ENCODE measurements at places on chromosomes 6 and 20.

GRCh38 chr6:132286298-132287019, 114.8 kb downstream of the MOXD1 start:
- DNase-seq, result no peak

DNA sequence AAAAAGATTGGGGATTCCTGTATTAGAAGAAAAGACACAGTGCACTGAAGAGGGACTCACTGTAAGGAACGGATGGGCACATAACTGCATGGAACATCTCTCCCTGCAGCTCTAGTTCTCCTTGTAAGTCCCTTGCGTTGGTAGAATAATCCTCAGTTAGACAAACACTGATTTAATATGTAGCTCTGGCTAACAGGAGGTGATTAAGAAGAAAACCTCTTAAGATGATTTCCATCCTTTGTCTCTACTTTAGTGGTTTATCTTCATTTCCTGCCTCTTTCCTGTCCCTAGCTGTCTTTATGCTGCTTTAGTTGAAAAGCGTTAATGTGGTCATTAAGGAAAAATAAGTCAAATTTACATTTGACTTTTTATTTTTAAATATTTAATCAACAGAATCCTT, 86.6 kb downstream of the SLC16A10 start:
- no peak for DNase-seq

DNA sequence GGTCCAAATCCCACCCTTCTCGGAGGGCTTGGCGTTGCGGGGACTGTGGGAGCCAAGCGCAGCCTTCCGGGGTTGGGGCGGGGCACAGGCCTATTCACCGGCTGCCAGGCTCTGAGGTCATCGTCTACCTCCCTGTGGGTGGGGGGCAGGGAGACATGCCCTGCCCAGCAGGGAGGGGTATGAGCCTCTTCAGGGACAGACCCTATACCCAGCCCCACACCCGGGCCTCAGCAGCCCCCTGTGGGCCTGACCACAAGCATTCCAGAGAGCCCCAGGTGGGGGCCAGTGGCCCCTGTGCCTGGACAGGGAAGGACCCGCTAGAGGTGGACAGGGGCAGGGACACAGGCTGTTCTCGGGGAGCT, 11.6 kb downstream of the LAMA5 start:
- DNase-seq, result no peak

DNA sequence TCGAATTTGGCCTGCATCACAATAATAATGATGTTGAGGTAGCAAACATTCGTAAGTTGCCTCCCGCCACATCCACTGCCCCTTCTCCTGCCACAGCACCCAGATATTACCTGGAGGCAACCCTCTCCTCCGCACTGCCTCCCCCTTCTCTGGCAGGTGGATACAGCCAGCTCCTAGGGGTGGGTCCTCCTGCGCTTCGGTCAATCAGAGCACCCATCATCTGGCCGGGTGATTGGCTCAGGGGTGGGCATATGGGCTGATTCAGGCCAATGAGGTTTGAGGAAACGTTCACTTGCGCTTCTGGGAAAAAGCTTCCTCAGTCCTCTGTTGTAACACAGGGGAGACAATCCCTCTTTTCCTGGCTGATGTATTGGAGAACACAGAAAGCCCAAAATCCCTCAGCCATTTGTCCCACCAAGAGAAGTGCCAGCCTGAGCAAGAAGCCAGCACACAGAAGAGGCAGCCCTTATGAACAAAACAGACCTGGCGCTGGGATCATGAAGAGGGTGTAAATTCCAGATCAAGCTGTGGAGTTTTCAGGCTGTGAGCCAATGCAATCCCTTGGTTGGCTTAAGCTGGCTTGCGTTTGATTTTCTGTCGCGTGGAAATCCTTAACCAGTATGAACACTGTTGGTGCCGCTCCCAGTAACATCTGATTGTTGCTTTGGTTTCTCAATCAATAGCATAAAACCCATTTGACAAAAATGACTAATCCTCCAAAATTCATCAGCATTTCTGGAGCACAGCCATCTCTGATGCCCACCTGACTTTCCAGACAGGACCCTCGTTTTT, 82.2 kb downstream of the PRDM1 start:
- DNase-seq, result no peak

GRCh38 chr6:37456816-37457560, 24.0 kb downstream of the CMTR1 start:
- DNase-seq, result peak; percentile 50

- no peak for DNase-seq
Observed at GRCh38 chr6:5665173-5665572, 341.6 kb downstream of the NRN1 start.

GRCh38 chr6:87830907-87831306, 128.9 kb upstream of the AKIRIN2 start:
- no peak for DNase-seq

- no peak for DNase-seq
Observed at GRCh38 chr20:38863024-38863851, 57.7 kb downstream of the PPP1R16B start.

- DNase-seq, result peak; percentile 36
Observed at GRCh38 chr6:134550604-134551003, 232.7 kb upstream of the SGK1 start.

GRCh38 chr6:6771964-6772363, 183.4 kb downstream of the LY86 start:
- no peak for DNase-seq

DNA sequence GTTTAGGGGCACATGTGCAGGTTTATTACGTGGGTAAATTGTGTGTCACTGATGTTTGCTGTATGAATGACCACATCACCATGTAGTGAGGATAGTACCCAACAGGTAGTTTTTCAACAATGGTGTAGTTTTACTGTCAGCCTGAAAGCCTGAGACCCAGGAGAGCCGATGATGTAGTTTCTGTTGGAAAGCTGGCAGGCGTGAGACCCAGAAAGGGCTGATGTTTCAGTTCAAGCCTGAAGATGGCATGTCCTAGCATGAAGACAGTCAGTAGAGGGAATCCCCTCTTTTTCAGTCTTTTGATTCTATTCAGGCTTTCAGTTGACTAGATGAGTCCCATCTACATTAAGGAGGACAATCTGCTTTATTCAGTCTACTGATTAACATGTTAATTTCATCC, 96.7 kb downstream of the KLHL32 start:
- DNase-seq, result no peak

DNA sequence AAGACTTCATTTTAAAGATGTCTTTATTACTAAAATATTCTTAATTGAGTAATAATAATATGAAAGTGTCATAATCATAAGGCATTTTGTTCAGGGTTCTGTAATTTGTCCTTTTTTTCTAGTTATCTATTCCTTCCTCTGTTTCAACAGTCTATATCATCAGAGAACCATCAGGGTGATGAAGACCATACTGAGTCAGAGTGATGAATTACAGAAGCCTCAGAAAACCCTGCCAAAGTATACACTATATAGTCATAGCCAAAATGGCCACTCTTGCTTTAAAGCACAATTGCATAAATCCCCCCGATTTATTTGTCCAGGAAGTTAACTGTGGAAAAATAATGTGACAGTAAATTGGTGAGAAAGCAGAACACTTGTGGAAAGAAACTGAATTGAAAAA, 735.0 kb downstream of the EPHA7 start:
- DNase-seq, result no peak

DNA sequence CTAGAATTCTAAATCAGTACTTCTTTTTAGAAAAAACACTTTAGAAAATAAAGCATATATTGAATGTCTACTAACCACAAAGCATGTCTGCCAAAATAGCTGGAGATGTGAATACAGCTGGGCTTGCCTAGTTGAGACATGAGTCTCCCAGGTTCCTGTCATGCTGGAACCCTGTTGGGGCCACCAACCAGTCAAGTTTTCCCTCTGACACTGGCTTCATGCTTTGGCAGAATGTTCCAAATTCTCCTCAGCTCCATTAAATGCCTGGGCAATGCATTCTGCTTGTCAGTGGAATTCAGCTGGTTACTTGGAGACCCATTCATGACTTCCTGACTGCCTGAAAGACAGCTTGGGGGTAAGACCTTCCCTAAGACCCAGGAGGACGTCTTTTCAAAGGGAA, 87.2 kb downstream of the PRND start:
- no peak for DNase-seq

DNA sequence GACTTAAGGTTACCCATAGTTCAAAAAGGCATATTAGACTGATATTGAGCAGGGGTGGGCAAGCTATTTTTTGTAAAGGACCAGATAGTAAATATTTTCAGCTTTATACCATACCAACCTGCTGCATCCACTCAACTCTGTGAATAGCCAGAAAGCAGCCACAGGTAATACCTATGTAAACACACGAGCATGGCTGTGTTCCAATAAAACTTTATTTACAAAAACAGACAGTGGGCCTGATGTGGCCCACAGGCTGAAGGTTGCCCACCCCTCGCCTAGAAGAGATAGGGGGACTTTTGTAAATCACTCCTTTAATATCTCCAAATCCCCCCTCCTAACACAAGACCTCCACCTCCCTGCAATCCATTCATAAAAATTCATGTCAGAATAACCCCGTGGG, 64.4 kb downstream of the PSMG4 start:
- no peak for DNase-seq

- no peak for DNase-seq
Observed at GRCh38 chr6:108321253-108321747, 26.4 kb downstream of the AFG1L start.

- no peak for DNase-seq
Observed at GRCh38 chr20:1417273-1417672, 24.4 kb upstream of the FKBP1A start.

GRCh38 chr6:142966294-142966693, 21.3 kb upstream of the HIVEP2 start:
- DNase-seq, result no peak

DNA sequence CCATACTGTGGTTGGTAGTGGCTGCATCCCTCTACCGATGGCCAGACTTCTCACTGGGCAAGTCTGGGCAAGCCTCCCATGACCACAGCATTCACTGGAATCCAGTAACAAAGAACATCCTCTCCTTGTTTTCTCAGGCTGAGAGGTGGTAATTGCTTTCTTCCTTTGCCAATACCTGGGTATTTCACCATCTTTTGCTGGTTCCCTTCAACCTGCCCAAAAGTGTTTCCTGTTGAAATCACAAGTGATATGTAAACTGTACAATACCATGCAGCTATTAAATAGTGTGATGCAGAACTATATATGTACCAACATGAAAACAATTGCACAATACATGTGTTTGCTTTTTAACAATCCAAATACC, at the start of gene PTCHD4:
TSS of gene PTCHD4 (minus strand) at position 55 of the 364 bp plus-strand sequence. CDS start 42,240 bp downstream, outside the sequence.
- no peak for DNase-seq

- DNase-seq, result no peak
Observed at GRCh38 chr20:50193199-50193835, 2.7 kb downstream of the CEBPB start.

GRCh38 chr20:3203315-3204123, 963 bp downstream of the DDRGK1 start:
- DNase-seq, result no peak

- DNase-seq, result no peak
Observed at GRCh38 chr20:49937027-49937929, 1.1 kb downstream of the RNF114 start.

- no peak for DNase-seq
Observed at GRCh38 chr6:37513576-37513975, 13.9 kb upstream of the CCDC167 start.

DNA sequence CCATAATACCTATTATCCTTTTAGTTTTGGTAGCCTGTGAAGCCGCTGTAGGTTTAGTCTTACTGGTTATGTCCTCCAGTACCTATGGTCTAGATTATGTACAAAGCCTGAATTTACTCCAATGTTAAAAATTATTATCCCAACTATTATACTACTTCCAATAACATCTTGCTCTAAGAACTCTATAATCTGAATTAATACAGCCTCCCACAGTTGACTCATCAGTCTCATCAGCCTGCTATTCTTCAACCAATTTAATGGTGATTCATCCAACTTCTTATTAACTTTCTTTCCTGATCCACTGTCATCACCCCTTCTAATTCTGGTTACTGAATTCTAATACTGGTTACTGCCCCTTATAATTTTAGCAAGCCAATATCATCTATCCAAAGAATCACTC, 370.3 kb upstream of the OPRM1 start:
- no peak for DNase-seq

DNA sequence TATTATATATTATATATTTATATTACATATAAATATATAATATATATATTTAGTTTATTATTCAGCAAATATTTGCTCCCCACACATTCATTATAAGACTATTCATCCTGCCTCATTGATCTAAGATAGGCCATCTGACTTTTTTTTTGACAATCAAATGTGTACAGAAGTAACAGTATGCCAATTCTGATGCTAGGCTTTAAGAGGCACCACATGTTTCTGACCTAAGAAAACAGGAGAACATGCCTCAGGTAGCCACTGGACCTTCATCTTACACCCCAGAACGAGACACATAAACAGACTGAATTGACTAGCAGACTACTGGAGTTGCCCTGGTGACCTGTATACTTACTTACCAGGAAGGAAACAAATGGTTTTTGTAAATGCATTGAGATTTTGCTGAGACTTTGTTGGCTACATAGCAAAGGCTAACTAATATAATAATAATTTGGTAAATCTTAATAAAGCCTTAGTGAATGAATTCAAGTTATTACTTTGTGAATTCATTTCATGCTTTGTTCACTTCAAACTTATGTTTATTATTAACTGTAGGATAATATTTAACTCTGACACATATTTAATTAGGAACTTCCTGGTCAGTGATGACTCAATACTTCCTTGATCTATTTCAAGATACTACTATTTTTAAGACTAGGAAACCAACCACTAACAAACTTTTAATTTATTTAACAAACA, 13.4 kb upstream of the MYO6 start:
- DNase-seq, result no peak

DNA sequence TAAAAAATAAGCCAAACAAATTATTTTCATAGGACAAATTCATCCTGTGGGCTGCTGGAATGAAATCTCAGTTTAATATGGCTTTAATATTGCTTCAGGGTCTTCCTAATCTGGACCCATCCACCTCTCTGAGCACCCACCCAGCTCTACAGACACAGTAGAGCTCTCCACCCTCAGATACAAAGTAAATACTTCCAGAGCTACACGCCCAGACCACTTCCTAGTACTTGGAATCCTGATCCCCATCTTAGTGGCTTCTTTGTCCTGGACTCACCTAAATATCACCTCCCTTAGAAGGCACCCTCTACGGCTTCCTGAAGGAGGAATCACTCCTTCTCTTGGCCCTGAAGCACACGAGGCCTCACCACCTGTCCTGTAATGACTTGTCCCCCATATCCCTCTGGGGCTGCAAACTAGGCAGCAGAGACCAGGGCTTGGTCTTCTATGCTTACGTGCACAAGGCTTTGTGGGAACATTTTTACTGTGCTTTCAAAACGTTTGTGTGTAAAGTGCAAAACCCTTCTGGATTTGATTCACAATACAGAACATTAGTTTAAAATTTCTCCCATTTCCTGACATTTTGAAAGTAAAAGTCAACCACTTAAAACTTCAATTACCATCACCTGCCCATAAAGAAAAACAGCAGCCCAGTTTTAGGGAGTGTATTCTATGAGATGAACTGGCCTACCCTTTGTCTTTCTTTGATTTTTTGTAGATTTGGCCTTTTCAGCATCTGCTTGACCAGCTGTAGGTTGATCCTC, 2.4 kb downstream of the CTCFL start:
- no peak for DNase-seq

- DNase-seq, result no peak
Observed at GRCh38 chr6:135680964-135681913, 170.3 kb upstream of the PDE7B start.

All from fibroblast of skin of left biceps (primary cell).